PC-3 (cell line): ENCODE measurements at places on chromosomes 3 and 15. TPM values are rescaled to one million over a fixed set of nuclear protein-coding genes. Genes with fewer than 3 reads are reported as not detected.

Gene LOXL1
- total RNA-seq = 224 and 249 TPM in 2 replicates

Gene CHRM5
- total RNA-seq = 0.04 TPM in 1 of 2 replicates, not detected in the other

Gene CISH
- total RNA-seq = 1.6 and 2.3 TPM in 2 replicates

Gene ARL14
- 3.9 and 4.2 TPM in 2 replicates for total RNA-seq

Gene PLSCR5
- total RNA-seq = not detected in 2 replicates

Gene ROBO1
- 35.5 and 46.2 TPM in 2 replicates for total RNA-seq

Gene DHFR2
- 2.2 and 2.6 TPM in 2 replicates for total RNA-seq
